Caco-2 (cell line): ENCODE measurements at places on chromosomes 5 and 9. TPM values are rescaled to one million over a fixed set of nuclear protein-coding genes. Genes with fewer than 3 reads are reported as not detected.

Gene SURF2
- total RNA-seq = 32.3 and 34.4 TPM in 2 replicates

Gene ALDOB
- 0.18 TPM in 1 of 2 replicates, not detected in the other for total RNA-seq

Gene IL33
- not detected in 2 replicates for total RNA-seq

Gene EMB
- 0.54 and 0.60 TPM in 2 replicates for total RNA-seq

Gene COL15A1
- total RNA-seq = not detected in 2 replicates

Gene PRSS3
- total RNA-seq = 33.8 and 36.8 TPM in 2 replicates

Gene C9orf50
- not detected in 2 replicates for total RNA-seq

Gene LCN1
- not detected in 2 replicates for total RNA-seq
